Suppressor macrophage treated with lipopolysaccharide for 4 hours (primary cell): ENCODE measurements at places on chromosomes 3 and 15.

GRCh38 chr15:77622209-77622933 lies 10.3 kb downstream of the LINGO1 start:
- DNase-seq = no peak

DNA sequence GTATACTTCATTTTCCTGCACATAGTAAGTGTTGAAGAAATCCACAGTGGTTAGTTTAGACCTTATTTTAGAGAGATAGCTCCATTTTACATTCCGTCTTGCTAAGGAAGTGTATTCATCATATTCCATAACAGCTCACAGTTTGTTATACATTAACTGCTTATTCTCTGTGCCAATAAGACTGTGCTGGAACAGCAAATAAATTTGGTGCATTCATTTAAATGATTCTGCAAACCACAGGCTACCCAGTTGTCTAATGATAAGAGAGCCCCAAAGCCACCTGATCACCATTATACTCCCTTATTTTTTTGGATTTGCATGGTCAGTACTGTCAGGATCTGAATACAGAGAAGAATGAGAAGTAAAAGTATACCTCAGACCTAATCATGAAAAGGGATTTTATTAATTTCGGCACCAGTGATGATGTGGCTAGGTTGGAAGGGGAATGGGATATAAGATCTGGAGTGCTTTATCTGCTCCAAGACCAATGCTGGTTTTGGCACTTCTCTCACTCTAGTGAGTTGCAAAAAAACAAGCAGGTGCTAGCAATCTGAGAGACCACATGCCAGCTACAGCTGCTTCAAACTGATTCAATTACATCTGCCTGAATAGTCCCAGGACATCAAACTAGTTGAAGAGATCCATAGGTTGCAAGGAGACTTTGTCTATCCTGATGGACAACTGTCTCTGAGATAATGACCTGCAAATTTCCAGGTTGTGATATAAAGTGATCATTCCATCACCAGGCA lies 254.8 kb downstream of the ZBTB20 start:
- no peak for DNase-seq

DNA sequence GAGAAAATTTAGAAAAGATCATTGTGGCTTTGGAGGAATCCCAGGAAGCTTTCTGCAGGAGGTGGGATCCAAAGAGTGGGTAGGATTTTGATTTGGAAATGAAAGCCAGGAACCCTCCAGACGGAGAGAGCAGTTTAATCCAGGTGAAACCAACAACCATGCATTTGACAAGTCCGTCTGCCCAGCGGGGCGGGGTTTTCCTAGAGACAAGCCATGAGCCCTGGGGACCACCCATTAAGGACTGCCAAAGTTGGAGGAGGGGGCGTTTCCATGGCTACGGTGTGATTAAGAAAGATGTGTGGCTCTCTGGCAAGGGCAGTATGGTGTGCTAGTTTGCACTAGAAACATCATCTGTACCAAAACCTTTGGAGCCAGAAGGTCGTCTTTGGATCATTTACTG lies 53.4 kb downstream of the SRGAP3 start:
- DNase-seq = no peak

DNA sequence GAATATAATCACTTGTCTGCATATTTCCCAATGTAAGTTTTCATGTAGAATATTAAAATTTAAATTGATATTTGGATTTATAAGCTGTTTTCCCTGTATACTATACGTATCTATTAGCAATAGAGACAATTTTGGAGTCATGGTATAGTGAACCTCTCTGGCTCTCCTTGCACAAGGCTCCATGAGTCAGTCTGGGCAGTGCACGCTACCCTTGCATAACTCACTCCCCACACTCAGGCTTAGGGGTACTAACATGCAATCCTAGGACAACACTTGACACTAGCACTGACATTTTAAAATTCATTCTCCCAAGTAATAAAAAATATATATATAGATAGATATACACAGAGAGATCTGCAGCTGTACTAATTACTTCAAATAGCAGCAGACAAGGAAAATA lies 39.2 kb downstream of the SLC24A1 start:
- peak; percentile 13 for DNase-seq

GRCh38 chr15:83954506-83954905 lies 281.1 kb upstream of the GOLGA6L4 start:
- DNase-seq = no peak

- no peak for DNase-seq
Measured at GRCh38 chr3:77414881-77415280, 375.0 kb downstream of the ROBO2 start.

- DNase-seq = no peak
Measured at GRCh38 chr3:154195620-154196356, 74.6 kb downstream of the ARHGEF26 start.

DNA sequence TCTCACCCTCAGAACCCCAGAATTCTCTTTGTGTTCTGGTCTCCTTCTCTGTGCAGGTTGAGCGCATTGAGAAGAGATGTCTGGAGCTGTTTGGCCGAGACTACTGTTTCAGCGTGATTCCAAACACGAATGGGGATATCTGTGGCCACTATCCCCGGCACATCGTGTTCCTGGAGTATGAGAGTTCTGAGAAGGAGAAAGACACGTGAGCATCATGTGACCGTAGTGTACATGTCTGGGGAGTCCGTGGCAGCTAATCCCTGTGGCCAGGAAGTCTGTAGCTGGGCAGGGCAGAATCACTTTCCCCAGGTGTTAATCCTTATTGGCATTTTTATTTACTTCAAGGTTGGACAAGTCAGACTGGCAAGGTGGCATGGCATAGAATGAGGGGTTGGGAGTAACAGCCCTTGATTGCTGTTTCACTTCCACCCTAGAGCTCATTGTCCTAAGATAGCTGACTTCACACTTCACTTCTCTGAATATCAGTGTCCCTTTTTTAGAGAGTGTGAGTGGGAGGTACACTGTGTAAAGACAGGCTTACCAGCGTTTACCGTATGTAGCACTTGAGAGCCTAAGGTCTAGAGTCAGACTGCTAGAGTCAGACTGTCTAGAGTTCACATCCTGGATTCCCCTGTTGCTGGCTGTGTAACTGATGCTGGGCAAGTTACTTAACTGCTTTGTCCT lies 4.4 kb downstream of the MTMR14 start:
- DNase-seq = peak; percentile 60

- DNase-seq = no peak
Measured at GRCh38 chr3:159858650-159859049, 130.0 kb upstream of the IL12A start.

DNA sequence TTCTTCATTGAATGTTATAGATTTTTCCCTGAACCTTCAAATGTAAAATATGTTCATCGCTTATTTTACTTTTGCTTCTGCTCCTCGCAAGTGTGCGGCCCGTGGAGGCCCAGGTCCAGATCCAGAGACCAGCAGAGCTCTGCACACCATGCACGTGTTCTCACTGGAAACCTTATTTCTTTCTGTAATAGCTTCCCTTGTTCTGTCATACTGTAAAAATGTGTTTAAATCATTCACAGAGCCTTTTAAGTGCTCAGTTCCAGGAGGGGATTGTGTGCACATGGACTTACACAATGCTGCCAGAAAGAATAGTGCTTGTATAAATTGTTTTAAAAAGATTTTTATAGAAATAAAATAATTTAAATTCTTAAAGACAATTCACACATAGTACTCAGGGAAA lies 359.3 kb downstream of the GABRG3 start:
- no peak for DNase-seq

GRCh38 chr15:100278596-100279380 lies 63.0 kb downstream of the ADAMTS17 start:
- no peak for DNase-seq

DNA sequence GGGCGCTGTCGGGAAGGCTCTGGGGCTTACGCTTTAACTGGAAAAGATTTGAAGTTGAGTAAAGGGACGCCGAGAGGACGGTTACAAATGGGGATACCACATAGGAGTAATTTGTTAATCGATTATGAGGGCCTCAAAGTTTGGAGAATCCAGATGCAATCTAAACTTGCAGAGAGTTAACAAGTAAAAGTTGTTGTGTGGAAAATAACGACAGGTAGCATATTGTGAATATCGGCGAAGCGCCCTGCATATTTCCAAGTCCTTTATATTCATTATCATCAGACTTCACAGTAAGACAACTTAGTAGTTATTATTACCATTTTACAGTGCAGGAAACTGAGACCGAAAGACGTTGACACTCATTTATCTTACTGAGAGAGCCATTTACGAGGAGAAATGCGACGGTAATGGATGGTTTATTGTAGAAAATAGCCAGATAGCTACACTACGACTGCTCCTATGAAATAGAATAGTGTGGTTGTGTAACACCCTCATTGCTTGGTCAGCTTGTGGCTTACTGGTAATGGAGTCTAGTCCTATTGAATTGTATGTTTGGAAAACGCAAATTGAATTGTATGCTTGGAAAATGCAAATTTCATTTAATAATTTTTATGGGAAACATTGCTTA lies 700 bp downstream of the MKRN2 start:
- peak; percentile 35 for DNase-seq

DNA sequence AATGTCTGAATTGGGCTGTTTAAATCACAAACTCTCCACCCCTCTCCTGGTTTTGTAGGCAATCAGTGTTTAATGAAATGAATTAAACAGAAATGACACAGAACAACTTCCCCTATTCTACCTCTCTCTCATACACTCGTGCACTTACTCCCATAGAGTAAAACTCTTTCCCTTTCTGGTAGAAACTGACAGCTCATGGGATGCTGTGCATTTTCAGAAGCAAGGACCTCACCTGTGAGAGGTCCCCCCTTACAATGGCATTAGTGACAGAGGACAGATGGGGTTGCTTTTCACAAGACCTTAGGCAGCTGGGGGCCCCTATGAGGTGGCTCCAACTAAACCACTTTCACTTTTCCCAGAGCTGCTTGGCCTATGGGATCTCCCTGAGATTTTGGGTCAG lies 31.9 kb downstream of the PARP16 start:
- DNase-seq = no peak

DNA sequence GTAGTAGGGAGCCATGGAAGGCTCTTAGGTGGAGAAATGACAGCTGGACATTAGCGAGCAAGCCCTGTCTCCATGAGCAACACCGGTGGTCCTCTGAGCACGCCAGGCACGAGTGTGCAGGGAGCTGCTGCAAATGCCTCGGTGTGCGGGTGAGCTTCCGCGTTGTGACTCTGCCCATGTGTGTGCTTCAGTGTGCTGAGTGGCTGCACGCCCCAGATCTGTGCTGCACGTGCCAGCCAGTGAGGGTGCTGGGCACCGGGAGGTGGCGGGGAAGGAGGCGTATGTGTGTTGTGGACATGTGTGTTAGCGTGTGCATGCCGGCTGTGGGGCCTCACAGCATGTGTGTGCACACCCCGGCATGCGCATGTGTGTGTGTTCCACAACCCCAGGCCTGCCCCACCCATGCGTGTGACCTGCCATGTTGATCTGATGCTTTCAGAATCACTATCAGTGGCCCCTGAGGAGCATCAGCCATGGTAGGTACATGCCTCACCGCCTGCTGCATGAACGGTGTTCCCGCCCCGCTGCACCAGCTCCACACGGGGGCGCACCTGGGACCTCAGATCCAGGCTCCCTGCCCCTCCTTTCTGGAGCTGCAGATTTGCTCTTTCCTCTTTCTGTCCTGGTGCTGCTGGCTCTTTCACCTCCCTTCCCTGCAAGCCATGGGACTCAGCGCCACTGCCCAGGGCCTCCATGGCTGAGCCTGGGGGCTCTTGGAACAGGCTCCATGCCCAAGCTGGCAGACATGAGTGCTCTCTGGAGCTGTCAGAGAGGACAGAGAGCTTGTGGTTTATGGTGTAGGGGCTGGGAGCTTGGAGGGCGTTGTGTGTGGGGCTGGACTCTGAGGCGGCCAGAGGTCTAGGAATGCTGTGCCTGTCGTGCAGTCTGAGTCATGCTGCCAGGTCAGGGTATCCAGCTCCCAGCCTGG lies 169.4 kb downstream of the TBC1D2B start:
- DNase-seq = peak; percentile 67

- DNase-seq = peak; percentile 45
Measured at GRCh38 chr15:50358845-50359244, 3.8 kb upstream of the GABPB1 start.

DNA sequence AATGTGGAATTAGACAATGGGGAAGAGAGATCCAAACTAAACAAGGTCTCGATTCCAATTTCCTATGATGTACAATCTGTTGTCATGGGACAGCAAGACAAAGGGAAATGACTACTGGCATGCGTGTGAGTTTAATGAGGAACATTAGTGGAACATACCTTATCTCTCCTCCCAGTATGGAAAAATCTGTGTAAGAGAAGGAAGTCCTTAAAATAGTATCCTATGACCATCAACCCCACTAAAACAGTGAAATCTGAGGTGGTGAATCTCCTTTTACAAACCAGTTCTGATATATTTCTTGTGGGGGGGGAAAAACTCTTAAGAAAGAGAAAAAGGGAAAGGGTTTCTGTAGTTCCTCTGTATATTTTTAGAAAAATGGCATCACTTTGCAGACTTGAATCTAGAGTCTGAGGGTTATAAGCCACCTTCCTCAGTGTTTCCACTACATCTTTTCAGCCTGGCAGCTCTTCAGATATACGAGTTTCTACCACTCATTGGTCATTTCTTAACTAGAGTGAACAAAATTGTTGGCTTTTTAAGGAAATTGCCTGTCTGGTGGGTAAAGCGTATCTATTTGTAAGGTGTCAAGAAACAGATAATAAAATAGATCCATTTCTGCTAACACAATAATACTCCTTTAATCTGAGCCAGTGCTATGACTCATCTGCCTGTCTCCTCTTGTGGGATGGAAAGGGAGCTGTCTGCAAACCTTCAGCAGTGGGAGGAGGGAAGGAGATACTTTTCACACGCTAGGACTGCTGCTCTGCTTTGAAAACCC lies 3.0 kb upstream of the TNFAIP8L3 start:
- DNase-seq = peak; percentile 63

- DNase-seq = peak; percentile 28
Measured at GRCh38 chr3:42434777-42435380, 24.5 kb upstream of the LYZL4 start.

GRCh38 chr3:136787349-136787748 lies 31.6 kb upstream of the SLC35G2 start:
- DNase-seq = peak; percentile 35

GRCh38 chr3:39096775-39097174 lies 10.7 kb downstream of the GORASP1 start:
- DNase-seq = no peak

- DNase-seq = peak; percentile 97
Measured at GRCh38 chr15:31262901-31263671, 63.5 kb upstream of the KLF13 start.

- peak; percentile 90 for DNase-seq
Measured at GRCh38 chr3:53114011-53114400, 16.2 kb downstream of the RFT1 start.

- no peak for DNase-seq
Measured at GRCh38 chr3:104198131-104198530, 1168.6 kb upstream of the ALCAM start.

- DNase-seq = no peak
Measured at GRCh38 chr3:8557298-8557697, 55.7 kb downstream of the LMCD1 start.

GRCh38 chr15:94509259-94509658 lies 277.9 kb downstream of the MCTP2 start:
- no peak for DNase-seq

DNA sequence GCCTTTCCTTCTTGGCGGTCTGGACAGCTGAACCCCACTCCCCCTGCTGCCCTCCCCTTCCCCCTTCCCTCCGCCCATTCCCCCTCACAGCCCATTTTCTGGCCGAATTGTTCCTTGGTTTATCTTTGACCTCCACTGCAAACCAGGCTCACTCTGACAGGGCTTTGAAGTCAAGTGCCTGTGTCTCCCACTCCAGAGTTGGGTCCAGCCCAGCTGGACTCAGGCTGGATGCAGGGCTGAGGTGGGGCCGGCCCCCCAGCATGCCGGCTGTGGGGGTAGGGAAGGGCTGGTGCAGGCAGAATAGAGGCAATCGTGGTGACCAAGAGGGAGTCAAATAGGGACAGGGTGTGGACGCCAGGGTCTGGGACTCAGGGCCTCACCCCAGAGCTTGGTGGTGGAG lies 57.0 kb upstream of the MRPS22 start:
- DNase-seq = no peak

GRCh38 chr3:3798631-3799113 lies 559 bp upstream of the LRRN1 start:
- DNase-seq = peak; percentile 1
